Renal cortical epithelial cell (primary cell): ENCODE measurements at places on chromosomes 7 and 10.
A peak's percentile ranks its signal among the peaks of the same experiment; 100 is the strongest.

- DNase-seq: no peak
These were observed 124.5 kb downstream of the POU6F2 start for GRCh38 chr7:39102234-39102633.

- no peak for DNase-seq
These were observed 15.1 kb upstream of the LIMK1 start for GRCh38 chr7:74068378-74069085.

DNA sequence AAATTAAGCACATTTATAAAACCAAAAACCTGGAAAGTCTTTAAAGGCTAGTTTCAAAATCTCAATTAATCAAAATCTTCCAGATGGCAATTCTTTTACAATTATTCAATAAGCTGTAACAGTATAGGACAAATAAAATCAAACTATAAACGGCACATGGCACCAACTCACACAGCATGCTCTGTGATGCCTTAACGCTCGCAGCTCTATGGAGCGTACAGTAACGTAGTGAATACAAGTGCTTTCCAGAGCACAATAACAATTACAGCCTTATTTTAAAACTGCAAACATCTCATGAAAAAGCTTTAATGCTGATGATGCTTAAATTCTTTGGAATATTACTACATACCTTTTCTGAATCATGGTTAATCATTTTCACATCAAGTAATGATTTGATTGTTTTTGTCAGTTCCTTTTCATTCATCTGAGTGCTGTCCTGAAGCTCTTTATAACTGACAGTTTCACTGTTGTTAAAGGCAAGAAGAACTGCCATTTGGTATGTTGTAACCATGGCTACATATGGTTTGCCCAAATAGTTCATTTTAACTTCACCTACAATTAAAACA lies 74.2 kb downstream of the CUL2 start:
- peak; percentile 24 for DNase-seq

DNA sequence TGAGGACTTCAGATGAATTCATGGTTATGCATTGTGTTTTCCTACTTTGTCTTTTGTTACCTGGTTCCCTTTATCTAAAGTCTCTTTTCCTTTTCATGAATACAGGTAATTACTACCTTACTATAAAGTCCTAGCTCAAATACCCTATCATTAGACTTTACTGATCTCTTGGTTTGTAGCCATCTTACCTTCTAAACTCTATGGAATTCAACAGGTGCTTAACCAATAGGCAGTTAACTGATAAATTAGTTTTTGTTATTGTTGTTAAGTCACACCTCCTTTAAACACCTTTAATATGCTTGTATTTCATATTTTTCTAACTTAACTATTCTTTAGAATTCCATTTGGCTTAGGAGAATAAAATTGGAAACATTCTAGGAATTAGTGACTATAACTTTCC lies 30.7 kb downstream of the PLCE1 start:
- no peak for DNase-seq

GRCh38 chr10:112711366-112711765 lies 238.7 kb upstream of the TCF7L2 start:
- peak; percentile 31 for DNase-seq

GRCh38 chr7:136359333-136359903 lies 382.3 kb upstream of the MTPN start:
- no peak for DNase-seq

- peak; percentile 53 for DNase-seq
These were observed 13.1 kb downstream of the GNAI1 start for GRCh38 chr7:80147543-80148391.

GRCh38 chr7:55533729-55534080 lies 38.6 kb downstream of the VOPP1 start:
- DNase-seq: no peak
